Activated naive CD4-positive, alpha-beta T cell treated with anti-CD3 and anti-CD28 coated beads, Interleukin-2, amount 10 ng/mL, durations not matched to agents 7 days and 5 days (primary cell): ENCODE measurements at places on chromosomes 2 and 18.

GRCh38 chr2:64029116-64029665 is 10.0 kb upstream of the VPS54 start:
- DNase-seq, result no peak

DNA sequence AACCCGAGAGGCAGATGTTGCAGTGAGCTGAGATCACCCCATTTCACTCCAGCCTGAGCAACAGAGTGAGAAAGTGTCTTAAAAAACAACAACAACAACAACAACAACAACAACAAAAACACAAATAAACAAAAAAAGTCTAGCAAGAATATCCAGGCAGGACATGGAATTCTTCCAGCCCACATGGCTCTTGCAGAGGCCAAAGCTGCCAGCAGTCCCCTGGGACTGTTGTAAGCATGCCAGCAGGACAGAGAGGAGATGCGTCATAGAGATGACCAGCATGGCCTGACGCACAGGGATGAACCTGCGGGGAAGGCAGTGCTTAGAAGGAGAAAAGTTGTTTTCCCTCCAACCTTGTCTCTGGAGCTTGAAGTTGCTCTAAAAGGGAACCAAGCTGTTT is 182.3 kb upstream of the PGAP1 start:
- no peak for DNase-seq

- no peak for DNase-seq
These were observed 475.6 kb downstream of the TDRD15 start for GRCh38 chr2:21599417-21599816.

DNA sequence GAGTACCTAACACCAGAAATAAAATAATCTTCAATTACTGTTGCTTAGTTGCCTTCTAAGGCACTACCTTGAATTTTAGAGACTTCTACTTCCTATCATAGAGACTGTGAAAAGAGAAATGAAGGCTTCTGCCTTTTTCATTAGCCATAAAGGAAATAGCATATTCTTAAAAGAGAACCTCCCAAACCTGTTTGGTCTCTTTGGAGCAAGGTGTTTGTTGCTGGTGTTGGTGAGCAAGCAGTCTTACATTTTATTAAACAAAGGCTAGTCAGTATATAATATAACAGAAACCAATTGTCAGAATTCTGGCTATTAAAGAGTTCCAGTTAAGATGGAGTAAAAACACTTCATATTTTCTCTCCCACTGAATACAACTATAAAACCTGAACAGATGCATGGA is 116.4 kb downstream of the TAF4B start:
- no peak for DNase-seq

- DNase-seq, result peak; percentile 14
These were observed 6.2 kb upstream of the PER2 start for GRCh38 chr2:238294393-238295143.

- no peak for DNase-seq
These were observed 44.1 kb downstream of the PARD6G start for GRCh38 chr18:80203249-80203648.
